ENCODE measurements at places on chromosomes 11 and 22.
A peak's percentile ranks its signal among the peaks of the same experiment; 100 is the strongest.

- no peak for DNase-seq
Observed at GRCh38 chr22:23067691-23068090, 2.6 kb upstream of the GNAZ start.

DNA sequence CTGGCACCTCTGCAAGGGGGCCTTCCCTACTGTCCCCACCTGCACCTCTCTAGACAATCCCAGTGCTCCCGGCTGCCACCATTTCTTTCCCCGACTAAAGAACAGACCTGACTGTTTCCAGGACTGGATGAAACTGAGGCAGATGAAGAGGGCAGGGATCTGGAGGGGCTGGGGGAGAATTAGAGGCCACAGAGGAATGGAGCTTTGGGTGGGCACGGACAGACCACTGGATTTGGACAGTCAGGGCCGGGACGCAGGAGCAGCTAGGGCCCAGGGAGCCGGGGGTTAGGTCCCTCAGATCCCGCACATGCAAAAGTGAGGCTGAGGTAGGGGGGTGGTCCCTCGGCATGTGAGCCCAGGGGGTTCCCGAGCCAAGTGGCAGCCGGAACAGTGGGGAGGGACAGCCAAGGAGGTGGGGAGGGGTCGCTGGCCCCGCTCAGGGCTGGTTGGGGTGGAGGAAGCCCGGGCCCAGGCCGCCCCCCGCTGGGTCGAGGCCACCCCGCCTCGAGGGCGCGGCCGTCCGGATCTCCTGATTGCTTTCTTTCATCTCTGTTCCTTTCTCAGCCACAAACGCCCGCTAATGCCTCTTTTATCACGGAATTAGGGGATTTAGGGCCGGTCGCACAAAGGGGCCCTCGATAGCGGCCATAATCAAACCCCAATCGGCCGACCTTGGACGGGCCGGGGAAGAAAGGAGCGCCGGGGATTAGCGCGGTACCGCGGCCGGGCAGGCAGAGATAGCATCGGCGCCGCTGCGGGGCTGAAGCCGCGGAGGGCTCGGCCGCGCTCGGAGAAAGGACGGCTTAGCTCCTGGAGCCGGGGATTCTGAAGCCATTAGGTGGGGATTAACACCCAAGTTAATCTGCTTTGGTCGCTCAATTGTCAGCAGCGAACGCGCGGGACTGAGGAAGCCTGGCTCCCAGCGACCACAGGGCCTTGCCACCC lies 9.3 kb downstream of the SLC25A1 start:
- DNase-seq: no peak

GRCh38 chr11:102289592-102289991 lies 27.7 kb upstream of the BIRC3 start:
- DNase-seq: no peak

- peak; percentile 30 for DNase-seq
Observed at GRCh38 chr11:63020671-63021291, 5.1 kb upstream of the SLC22A8 start.

GRCh38 chr11:47178737-47179654 lies 2.3 kb upstream of the ARFGAP2 start:
- no peak for DNase-seq

GRCh38 chr22:38315823-38316363 lies 1.3 kb downstream of the CSNK1E start:
- no peak for DNase-seq

DNA sequence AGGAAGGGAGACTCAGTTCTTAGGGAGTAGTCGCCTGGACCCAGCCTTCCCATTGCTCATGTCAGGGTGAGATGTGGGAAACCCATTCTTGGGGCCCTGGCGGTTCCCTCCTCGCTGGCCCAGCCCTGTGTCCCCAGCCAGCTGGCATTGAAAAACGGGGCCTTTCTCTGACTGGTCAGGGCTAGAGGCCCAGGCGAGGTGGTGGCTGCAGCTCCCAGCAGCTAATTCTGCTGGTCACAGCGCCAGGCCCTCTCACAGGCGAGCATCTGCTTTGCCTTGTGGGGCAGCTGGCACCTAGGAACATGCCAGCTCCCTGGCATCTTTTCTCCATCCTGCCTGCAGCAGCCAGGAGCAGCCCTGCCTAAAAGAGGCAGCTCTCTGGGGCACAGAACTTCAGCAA lies 20.1 kb downstream of the TSPAN18 start:
- no peak for DNase-seq

- DNase-seq: no peak
Observed at GRCh38 chr22:50705851-50706351, 32.1 kb upstream of the ACR start.

GRCh38 chr11:30653606-30654005 lies 67.5 kb upstream of the MPPED2 start:
- no peak for DNase-seq

DNA sequence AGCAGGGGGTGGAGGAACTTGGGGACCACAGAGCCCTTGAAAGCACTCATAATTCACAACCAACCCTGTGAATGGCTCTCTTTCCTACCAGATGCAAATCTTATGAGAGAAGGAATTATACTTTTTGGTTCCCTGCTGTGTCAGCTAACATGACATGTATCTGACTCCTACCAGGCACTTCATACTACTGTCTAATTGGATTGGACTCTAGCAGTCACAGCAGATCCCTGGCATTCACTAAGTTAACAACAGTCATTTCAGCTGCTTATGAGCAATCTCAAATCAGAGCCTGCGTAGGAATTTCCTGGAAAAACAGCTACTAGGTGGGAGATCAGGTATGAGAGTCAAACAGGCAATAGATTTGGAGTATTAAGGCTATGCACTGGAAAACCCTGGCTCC lies 11.1 kb upstream of the ENDOD1 start:
- no peak for DNase-seq

- no peak for DNase-seq
Observed at GRCh38 chr11:126930091-126930841, 70.3 kb downstream of the KIRREL3 start.

GRCh38 chr22:26848244-26848920 lies 191.0 kb downstream of the MIAT start:
- no peak for DNase-seq

Data from stimulated activated CD4-positive, alpha-beta T cell treated with anti-CD3 and anti-CD28 coated beads, Interleukin-4, amount 100 ng/mL, for 1 hour (primary cell).